MG63 (cell line): ENCODE measurements at places on chromosomes 7 and 10. TPM values are rescaled to one million over a fixed set of nuclear protein-coding genes. Genes with fewer than 3 reads are reported as not detected.

GRCh38 chr7:18583305-18583704 is 87.8 kb downstream of the HDAC9 start:
- peak; percentile 9 for DNase-seq

DNA sequence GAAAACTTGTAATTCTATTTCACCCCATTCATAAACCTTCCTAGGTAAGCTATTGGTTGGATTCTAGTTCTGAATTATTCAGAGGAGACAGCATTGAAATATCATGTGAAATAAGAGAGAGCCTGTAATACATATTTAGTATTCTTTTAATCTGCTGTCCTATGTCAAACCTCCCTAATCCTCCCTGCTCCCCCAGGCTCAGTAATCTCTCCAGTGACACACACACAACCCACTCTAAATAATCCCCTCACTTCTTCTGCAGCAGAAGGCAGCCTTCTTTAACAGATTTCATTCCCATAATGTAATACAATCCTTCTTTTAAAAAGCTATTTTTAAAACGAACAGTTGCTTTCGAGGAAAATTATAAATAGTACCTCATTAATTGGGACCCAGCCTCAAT is 639.7 kb upstream of the AUTS2 start:
- DNase-seq, result no peak

- DNase-seq, result peak; percentile 42
These were observed 168.2 kb downstream of the NRF1 start for GRCh38 chr7:129779602-129780256.

DNA sequence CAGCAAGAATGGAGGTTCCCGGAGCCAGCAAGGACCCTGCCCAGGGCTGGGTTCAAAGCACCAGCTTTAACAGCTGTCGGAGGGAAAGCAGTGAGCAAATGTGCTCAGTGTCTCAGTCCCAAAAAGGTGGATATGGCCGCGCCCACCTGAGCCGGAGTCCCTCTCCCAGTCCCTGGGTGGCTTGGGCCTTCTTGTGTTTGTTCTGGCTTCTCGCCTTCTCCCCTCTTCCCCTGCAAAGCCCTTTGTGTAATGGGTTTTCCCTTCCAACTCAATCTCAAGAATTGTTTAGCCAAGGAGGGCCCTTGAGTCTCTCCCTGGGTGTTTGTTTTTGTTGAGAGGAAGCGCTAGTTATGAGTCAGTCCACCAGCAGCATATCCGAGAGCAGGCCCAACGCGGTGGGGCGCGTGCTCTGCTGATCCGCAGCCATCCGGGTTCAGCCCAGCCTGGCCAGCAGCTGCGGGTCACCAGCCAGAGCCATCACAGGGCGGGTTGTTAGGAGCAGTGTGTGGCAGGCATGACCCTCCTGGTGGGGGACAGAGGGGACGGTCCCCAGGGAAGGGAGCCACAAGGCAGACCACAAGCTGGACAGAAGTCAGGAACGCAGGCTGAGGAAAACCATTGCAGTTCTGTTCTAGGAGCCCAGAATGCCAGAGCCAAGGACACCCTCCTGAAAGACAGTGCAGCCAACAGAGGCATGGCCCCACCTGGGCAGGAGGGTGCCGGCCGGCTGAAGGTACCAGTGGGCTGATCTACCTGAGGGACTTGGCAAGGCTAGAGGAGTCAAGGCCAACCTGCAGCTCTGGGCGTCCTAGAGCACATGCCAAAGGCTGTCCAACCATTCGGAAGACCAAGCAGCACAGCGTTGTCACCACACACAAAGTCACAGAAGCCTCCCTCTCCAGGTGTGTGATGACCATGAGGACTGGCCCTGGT is 21.3 kb downstream of the CALML3 start:
- DNase-seq, result peak; percentile 84

- DNase-seq, result peak; percentile 23
These were observed 9.5 kb downstream of the RAB18 start for GRCh38 chr10:27513451-27514191.

DNA sequence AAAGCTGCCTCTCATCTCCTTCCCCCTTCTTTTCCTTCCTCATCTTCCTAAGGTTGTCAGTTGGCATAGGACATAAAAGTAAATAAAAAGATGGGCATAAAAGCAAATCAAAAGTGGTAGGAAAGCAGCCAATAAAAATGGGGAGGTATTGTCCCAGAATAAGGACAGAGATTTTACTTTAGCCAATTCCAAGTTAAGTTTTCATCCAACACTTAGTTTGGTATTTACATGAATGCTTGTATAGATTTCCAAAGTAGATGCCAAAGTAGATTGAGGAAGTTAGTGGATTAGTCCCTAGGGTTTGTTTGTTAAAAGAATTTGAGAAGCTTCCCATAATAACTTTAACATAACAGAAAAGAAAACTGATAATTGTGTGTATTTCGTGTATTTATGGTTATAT is 33.7 kb downstream of the HDAC9 start:
- DNase-seq, result no peak

GRCh38 chr7:111697771-111698170 is 135.5 kb upstream of the IMMP2L start:
- DNase-seq, result no peak

- DNase-seq, result no peak
These were observed 65.1 kb upstream of the PIP4K2A start for GRCh38 chr10:22779331-22780019.

TRIM24 gene
- total RNA-seq, result 4.1 and 4.4 TPM in 2 replicates

LAMB1 gene
- 18.9 and 22.7 TPM in 2 replicates for total RNA-seq

RNF133 gene
- total RNA-seq, result not detected in 2 replicates
